Stimulated activated CD8-positive, alpha-beta memory T cell treated with anti-CD3 and anti-CD28 coated beads, Interleukin-7, amount 100 ng/mL, for 24 hours (primary cell): ENCODE measurements at places on chromosomes 1 and 21.

GRCh38 chr1:167911413-167911812 is 2.5 kb downstream of the ADCY10 start:
- no peak for DNase-seq

- no peak for DNase-seq
Observed at GRCh38 chr21:45558044-45558721, 15.9 kb upstream of the SLC19A1 start.

GRCh38 chr1:234969581-234970400 is 158.8 kb downstream of the TOMM20 start:
- DNase-seq, result no peak

DNA sequence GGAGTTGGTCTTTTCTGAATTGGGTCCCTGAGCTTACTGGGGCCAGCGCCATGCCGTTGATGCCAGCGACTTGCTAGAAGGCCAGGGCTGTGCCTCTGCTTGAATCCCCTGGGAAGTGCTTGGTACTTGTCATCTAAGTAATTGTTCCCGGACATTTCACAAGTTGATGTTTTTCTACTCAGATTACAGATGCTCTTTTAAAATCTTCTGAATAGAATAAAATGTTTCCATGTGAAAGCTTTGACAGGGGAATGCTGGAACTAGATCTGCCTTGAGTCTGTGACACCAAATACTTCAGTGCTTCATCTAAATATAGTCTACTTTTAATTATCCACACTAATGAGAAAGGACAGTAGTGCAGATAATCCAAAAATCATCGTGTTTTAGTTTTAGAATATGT is 38.3 kb downstream of the PTGFRN start:
- no peak for DNase-seq

DNA sequence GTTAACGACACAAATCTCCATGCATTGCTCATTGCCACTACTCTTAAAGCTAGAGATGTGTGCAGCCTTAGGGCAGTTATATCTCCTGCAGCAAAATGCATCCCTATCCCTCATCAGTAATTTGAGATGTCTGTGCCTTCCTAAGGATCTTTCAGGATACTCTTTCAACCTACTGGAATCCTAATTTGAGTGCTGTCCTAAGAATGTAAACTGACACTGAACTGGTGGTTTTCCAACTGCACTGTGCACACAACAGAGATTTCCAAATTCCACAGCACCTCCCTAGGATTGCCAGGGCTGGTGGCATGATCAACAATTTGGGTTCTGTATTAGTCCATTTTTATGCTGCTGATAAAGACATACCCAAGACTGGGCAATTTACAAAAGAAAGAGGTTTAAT is 193.9 kb downstream of the LTN1 start:
- DNase-seq, result no peak

GRCh38 chr1:174956976-174957375 is 42.8 kb upstream of the CACYBP start:
- DNase-seq, result no peak

DNA sequence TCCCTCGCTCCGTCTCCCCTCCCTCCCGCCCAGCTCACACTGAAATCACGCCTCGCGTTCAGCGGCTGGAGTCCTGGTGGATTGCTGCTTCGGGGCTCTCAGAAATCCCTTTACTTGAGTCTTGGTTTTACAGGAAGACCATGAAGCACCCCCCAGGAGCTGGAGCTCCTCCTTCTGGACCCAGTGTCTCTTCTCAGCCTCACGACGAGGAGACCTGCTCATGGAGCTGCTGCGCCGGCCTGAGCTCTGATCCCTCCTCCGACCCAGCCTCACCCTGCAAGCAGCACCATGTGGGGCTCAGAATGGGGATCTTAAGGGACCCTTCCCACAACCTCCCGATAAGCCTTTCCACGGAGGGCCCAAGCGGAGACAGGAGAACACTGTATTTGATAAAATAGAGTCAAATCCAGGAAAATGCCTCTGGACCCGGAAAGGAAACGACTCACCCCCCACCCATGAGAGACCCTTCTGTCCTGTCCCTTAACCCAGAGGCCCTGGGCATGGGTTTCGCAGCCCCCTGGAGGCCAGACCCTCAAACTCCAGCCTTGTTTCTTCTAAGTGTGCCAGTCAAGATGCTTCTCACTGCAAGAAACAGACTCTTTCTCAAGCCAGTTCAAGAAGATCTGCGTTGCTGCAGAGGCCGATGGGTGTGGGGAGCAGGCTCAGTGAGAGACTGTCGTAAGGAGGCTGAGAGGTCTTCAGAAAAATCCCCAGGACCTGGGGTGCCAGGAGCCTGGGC is 26.1 kb downstream of the PDE9A start:
- no peak for DNase-seq

DNA sequence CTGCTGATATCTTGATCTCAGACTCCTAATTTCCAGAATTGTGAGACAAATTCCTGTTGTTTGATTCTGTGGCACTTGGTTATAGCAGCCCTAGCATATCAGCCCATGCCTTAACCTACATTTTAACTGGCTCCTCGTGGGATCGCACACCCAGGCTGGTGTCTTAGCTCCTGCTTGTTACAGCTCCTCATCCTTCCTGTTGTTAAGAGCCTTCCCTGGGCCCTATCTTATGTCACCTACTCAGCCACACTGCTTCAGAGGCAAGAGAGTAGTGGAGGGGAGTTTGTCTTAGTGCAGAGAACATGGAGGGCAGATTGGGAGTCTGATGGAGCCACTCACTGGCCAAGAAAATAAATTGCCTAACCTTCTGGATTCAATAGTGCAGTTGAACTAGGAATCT is 131.0 kb downstream of the ROR1 start:
- DNase-seq, result no peak

GRCh38 chr1:14549897-14550620 is 48.4 kb upstream of the KAZN start:
- DNase-seq, result no peak

GRCh38 chr1:224641030-224641429 is 24.9 kb downstream of the CNIH3 start:
- no peak for DNase-seq

DNA sequence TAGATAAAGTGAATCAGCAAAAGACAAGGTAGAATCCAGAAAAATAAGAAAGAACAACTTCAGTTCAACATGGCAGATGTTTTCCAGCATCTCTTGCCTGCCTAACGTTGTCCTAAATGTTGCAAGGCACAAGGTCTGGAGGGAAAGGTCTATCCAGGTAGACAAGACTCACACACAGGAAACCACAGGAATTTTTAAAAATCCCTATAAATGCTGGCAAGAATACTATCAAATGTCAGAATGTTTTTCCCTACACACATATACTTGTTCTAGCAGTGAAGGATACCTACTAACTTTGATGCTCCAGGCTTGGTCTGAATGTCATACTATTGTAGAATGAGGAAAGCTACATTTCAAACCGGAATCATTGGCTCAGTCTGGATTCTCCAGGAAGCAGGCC is 10.6 kb downstream of the GJA5 start:
- no peak for DNase-seq

DNA sequence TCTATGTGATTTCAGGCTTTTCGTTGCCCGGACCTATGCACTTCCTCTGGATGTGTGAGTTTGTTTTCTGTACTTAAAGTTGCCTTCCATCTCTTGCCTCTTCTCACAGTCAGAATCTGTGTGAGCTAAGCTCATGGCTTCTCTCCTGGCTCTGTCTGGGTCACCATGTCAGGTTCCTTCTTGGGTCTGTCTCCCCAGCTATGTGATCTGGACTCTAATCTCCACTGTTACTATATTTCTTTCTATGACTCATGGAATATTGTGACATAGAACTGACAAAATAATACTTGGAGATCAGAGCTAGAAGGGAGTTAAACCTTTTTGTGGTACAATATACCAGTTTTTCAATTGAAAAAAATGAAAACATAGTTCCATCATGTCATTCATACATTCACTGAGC is 172.7 kb upstream of the FGGY start:
- DNase-seq, result no peak

DNA sequence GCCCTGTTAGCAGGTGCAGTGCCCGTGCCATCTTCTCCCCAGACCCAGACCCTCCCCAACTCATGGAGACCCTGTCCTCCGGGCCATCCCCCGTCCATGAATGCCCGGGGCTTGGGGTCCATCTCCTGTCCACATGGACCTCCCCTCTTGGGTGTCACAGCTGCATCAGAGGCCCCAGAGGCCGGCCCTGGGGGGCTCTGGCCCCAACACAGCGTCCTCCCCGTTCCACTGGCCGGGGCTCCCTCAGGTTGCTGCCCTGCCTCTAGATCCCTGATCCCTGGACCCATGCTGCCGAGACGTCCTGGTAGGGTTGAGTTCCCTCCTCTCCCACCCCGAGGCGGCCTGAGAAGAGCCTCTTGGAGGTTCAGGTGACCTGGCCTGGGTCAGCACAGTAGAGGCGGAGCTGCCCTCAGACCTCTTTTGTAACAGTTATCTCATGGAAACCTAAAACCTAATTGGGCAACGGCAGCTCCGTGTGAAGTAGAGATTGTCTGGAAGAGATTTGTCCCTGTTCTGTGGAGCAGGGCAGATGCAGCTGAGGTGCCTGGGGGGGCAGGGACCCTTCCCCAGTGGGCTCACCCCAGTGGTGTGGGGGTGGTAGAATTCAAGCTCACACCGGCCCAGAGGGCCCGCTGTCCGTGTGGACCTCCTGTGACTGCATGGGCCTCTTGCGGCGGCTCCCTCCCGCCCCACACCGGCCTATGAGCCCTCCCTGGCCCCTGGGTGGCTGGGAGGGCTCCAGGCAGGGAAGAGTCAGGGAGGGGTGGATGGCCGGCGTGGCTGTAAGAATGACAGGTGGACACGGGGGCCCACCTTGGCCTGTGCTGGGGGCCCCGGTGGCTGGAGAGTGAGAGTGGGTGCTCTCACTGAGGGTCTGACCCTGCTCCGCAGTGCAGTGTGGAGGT is 56.1 kb downstream of the SKI start:
- no peak for DNase-seq

- DNase-seq, result peak; percentile 62
Observed at GRCh38 chr1:159923203-159924024, 1.9 kb downstream of the TAGLN2 start.

DNA sequence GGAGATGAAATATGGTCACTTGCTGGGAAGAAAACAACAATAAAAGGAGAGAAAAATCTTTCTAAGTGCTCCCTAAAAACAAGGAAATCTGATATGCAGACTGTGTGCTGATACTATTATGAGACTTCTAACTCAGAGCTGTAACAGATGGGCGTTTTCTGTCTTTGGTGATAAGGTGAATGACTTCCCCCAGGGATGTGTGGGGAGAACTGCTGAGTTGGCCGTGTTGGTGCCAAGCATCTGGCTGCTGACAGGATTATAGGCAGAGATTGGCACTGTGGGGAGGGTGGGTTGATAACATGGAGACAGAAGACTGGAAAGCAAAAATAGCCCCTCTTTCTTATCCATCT is 438.5 kb upstream of the PLXNA2 start:
- no peak for DNase-seq

- DNase-seq, result no peak
Observed at GRCh38 chr1:27689423-27690173, 17.6 kb upstream of the IFI6 start.

DNA sequence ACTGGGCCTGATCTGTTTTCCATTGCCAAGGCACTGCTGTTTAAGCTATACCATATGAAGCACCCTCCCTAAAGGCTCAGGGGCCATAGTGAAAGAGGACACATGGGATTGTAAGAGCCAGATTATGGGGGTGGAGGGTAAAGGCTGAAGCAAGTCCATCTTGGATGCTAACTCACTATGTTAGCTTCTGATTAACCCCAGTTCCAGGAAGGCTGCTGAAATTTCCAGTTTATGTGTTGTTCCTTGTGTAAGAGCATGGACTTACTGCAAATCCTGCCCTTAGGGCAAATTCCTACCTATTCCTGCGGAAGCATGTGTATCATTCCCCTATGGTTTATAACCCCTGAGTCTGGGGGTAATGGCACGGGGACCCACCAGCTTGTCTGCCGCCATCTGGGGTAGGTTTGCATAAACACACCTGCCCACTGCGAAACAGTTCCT is 91.8 kb upstream of the SERBP1 start:
- no peak for DNase-seq

DNA sequence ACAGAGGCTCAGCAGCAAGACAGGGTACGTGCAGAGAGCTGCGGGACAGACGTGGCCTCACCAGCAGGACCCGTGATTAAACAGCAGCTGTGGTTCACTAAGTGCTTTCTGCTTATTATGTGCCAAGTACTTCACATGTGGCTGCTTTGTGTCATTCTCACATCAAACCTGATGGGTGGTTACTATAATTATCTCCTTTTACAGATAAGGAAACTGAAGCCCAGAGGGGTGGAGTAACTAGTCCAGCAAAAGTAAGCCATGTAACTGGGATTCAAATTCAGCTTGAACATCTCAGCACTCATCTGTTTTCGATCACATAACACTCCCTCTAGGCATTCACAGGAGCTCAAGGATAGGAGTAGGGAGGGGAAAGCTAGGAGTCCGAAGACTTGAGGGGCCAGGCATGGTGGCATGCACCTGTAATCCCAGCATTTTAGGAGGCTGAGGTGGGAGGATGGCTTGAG is 50.8 kb upstream of the CLIC4 start:
- no peak for DNase-seq

DNA sequence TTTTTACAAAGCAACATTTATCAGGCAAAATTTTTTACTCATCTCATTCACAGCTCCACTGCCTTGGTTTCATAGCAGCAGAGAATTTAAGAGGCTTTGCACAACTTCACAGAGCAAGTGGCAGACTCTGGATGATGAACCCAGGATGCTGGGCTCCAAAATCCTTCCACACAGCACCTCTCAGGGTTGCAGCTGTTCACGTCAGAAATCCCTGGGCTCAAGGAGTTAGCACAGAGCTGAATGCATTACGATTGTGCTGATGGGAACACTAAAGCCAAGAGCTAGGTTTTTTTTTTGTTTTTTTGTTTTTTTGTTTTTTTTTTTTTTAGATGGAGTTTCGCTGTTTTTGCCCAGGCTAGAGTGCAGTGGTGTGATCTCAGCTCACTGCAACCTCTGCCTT is 2.4 kb upstream of the HTR6 start:
- no peak for DNase-seq

DNA sequence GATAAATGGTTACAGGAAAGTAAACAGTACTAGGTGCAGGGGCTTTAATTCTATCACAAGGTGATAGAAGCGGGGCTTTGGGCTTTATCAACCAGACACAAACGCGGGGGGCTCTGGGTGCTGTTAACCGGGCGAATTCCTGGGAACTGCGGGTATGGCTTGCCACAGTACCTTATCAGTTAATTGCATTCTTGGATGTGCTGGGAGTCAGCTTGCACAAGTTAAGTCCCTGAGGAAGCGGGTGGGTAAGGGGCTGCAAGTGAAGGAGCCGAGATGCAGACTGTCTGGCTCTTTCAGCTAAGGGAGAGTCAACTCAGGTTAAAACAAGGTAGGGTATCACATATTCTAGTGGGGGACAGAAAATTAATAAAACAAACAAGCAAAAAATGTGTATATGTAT is 661 bp downstream of the GBP4 start:
- no peak for DNase-seq

GRCh38 chr1:107464827-107465226 is 324.0 kb downstream of the NTNG1 start:
- DNase-seq, result no peak

- DNase-seq, result no peak
Observed at GRCh38 chr1:65949230-65949626, 156.5 kb downstream of the PDE4B start.

GRCh38 chr1:2632561-2633361 is at the start of gene MMEL1:
TSS of gene MMEL1 (minus strand) at chr1:2633016. CDS start at chr1:2629484, 3,532 bp downstream.
- DNase-seq, result no peak
